ENCODE measurements at places on chromosomes 5 and 9. TPM values are rescaled to one million over a fixed set of nuclear protein-coding genes. Genes with fewer than 3 reads are reported as not detected.

LCN1 gene
- polyA plus RNA-seq, result not detected

POU5F2 gene
- 0.11 TPM for polyA plus RNA-seq

- no peak for DNase-seq
Observed at GRCh38 chr5:136225796-136226195, 32.8 kb upstream of the SMIM32 start.

DNA sequence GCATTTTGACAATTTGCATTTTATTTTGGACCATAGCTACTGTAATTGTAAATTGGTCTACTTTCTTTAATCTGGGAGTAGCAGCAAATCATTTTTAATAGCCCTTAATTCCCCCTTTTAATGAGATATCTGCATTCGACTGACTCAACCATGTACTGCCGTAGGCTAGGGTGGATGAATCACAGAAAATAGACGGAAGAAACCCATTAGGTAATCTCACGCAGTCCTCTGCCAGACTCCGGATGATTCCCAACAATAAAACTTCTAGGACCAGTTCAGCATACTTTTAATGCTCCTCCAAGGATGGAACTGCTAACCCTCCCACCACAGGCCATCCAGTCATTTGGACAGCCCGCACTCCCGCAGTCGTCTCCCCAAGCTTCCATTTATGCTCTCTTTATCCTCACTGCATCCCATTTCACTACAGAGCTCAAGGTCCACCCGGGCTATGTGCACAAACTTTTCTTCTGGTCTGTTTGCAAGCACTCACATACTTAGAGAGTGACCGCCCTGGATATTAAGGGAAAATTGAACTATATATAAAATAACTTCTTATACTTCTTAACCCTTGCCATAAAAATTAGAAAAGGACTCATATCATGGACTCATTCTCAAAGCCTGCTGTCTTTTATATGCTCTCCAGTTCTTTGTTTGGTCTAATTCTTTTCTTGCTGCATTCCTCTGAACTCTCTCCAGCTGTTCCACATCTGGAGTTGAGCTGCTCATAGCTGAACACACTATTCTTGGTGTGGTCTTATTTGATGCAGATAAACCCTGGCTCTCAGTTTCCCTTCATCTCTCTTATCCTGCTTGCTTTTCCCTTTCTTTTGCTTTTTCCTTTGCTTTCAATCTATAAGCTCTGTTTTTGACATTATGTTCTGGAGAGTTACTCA, 326.6 kb downstream of the ARL15 start:
- no peak for DNase-seq

Measured in endothelial cell of umbilical vein (primary cell).